Vagina (tissue), 2 donors: ENCODE measurements at places on chromosomes 5 and 9.

DNA sequence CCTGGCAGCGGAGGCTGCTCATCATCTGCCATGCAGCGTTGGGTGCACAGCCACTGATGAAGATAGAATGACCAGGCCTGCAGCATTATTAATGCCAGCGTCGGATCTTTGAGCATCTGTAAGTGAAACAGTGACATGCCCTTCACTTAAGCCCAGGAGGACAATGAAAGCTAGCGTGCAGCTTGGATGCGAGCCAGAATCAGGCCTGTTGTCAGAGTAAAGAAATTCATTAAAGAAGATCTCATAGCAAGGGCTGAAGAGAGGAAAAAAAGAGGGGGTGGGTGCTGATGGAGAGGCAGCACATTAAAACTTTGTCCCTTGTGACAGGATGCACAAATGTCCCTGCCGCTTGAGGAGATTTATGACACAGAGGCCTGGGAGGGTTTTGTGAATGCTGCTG, 186.1 kb upstream of the MAST4 start:
- no peak for DNase-seq

DNA sequence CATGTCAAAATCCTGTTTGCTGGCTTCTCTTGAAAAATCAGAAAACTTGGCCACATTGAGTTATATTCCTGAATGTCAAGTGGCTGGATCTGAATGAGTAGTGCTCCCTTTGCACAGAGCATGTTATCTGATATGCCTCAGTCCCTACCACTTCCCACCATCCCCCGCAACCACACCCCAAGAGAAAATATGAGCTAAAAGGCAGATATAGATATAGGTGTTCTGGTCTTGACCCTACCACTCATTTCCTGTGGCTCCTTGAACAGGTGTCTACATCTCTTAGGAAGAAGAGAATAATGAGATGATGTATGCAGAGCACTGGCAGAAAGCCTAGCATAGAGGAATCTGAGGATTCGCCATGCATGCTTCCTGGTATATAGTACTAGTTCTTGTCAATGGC, 6.6 kb upstream of the CYSTM1 start:
- DNase-seq = no peak

GRCh38 chr9:32069169-32069813, 315.2 kb upstream of the ACO1 start:
- no peak for DNase-seq

DNA sequence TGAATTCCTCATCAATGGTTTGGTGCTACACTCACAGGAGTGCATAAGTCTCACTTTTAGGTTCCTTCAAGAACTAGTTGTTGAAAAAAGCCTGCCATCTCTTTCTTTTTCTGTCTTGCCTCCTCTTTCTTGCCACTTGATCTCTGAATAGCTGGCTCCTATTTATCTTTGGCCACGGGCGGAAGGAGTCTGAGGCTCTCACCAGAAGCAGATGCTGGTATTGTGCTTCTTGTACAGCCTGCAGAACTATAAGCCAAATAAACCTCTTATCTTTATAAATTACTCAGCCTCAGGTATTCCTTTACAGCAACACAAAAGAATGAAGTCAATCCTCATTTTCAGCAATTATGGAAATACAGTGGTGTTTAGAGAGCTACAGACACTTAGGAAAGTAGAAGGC, 247.1 kb upstream of the PRR16 start:
- DNase-seq = no peak

DNA sequence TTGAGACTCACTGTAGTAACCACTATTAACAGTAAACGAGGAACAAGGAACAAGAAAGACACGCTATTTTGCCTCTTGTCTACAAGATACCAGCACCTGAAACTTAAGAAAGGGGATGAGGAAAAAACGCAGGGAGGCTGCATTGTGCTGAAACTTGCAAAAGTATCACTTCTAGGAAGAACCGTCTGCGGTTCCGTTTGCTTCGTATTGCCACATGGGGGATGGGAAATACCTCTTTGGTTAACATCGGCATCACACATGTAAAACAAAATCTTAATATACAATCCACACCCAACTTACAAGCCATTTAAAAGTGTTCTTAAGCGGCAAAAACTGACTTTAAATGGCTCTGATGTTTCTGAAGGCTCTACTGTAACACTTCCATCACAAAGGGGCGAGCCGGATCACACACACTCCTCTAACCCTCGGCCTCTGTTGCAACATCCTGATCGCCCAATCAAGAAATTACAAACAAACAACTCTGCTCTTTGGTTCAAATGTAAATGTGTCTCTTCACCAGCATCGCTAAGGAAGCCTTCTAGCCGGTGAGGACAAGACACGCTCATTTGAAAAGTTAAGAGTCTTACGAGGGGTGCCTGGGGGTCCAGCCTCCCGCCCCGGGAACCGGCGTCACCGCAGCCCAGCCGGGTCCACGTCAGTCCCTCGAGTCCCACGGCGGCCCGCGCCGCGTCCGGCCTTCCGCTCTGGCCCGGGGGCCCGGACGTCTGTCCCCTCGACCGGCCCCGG, 621 bp downstream of the SEC16A start:
- DNase-seq = no peak

GRCh38 chr9:76198336-76198735, 195.9 kb downstream of the RFK start:
- no peak for DNase-seq

DNA sequence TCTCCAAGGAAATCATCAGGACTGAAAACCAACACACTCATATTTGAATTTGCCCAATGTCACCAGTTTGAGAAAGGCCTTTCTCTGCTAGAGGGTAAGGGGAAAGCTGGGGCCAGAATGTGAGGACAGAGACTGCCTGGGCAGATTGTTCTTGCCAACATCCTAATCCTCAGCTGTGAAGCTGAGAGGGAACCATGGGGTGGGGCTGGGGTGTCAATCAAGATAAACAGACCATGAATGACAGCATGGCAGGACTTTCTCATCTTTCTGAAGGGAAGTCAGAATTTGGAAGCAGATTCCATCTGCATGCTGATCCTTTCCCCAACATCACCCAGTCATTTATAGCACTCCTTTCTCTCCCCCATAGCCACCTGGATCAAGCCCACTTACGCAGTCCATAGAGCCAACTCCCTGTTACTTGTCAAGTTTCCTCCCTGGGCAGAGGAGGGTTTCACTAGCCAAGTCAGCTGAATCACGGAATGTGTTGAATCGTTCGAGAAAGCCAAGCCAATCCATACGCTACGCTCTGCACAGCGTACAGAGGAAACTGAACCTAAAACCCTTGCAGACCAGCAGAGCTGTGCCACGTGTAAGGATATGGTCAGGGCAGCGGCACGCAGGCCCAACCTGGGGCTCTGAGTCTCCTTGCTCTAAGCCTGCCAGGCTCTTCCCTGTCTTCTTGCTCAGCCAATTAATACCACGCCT, 14.9 kb downstream of the GLDC start:
- DNase-seq = no peak

DNA sequence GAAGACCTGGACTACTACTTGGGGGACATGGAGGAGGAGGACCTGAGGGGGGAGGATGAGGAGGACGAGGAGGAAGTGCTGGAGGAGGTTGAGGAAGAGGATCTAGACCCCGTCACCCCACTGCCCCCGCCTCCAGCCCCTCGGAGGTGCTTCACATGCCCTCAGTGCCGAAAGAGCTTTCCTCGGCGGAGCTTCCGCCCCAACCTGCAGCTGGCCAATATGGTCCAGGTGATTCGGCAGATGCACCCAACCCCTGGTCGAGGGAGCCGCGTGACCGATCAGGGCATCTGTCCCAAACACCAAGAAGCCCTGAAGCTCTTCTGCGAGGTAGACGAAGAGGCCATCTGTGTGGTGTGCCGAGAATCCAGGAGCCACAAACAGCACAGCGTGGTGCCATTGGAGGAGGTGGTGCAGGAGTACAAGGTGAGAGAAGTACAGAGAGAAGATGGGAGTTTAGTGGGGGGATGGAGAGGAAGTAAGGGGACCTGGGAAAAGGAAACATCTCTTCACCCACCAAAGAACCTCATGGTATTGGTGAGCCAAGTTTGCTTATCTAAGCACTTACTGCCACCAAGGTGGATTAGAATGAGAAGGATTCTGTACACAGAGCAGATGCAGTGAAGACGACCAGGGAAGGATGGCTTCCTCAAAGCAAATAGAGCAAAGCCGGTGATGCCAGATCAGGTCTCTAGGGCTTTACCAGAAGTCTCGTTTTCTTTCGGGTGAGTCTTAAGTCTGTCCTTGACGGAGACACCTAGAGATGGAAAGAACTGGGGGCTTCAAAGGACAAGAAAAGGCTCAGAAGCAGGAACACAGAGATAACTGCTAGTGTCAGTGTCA, 1.5 kb downstream of the TRIM41 start:
- DNase-seq = no peak

GRCh38 chr5:96871686-96872085, 4.6 kb upstream of the ERAP2 start:
- DNase-seq = no peak

DNA sequence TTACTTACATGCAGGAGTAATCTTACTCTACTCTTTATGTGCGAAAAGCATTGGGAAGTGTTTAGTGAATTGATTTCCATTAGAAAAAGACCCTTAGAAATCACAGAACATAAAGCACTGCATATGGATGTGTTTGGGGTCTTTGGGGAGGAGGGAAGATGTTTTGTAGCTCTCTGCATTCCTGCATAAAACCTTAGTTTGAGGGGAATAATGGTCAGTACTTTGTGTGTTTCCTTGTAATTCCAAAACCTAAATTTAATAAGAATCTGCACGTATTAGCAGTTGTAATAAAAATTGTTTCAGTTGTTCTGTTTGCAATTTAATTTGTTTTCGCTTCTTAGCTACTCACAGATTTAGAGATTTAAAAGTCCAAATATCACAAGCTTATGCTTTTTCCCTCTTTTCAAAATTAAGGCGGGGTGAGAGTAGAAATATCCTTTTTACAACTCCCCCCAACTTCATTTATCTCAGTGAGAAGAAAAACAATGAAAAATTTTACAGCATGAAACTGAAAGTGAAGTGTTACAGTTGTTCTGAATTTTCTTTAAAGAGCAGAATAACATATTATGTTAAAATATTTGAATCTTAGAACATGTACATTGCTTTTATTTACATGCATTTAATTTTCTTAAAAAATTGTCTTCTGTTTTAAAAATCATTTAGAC, 143.8 kb downstream of the SMARCA2 start:
- DNase-seq = no peak

DNA sequence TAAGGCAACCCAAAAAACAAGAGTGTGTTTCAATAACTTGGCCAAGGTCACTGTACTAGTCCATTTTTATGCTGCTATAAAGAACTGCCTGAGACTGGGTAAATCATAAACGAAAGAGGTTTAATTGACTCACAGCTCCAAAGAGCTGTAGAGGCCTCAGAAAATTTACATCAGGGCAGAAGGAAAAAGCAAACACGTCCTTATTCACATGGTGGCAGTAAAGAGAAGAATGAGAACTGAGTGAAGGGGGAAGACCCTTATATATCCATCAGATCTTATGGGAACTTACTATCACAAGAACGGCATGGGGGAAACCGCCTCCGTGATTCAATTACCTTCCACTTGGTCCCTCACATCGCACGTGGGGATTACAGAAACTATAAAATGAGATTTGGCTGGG, 64.3 kb upstream of the CAMK4 start:
- no peak for DNase-seq

GRCh38 chr9:108133101-108133500, 643.5 kb upstream of the KLF4 start:
- no peak for DNase-seq

GRCh38 chr5:154461531-154461930, 15.7 kb downstream of the SAP30L start:
- DNase-seq = no peak

- no peak for DNase-seq
These were observed 18.8 kb downstream of the RAPGEF1 start for GRCh38 chr9:131721076-131721475.

GRCh38 chr5:179820483-179821297, at the start of gene SQSTM1:
Gene SQSTM1 (plus strand): TSS chr5:179820905. CDS start chr5:179820937, 32 bp downstream.
- DNase-seq = no peak

DNA sequence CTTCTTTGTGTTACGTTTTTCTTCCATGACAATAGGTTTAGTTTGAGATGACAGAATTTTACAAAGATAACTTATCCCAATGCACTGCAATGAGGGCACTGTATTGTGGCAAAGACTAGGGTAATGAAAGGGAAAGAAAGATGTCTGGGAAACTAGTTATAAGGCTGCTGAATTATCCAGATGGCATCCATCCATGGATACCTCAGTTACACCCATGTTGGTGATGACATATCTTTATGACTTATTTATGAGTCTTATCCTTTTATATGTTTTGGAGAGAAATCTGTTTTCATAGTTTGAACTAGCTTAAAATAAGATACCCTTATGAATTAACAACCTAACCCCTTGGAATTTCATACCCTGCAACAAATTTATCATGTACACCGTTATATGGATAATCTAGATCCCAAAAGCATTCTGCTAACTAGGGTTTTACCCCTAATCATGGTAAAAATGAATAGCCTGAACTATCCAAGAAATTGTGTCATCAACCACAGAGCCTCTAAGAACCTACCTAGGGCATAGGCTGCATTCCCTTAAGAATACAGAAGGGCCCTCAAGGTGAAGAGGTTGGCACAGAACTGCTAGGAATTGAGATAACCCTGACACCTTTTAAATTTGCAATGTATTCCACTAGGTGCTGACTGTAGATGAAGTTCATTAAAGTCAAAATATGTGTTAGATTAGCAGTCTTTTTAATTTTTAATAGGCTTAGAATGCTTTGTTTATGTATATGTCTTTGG, 49.5 kb upstream of the RORB start:
- DNase-seq = no peak

DNA sequence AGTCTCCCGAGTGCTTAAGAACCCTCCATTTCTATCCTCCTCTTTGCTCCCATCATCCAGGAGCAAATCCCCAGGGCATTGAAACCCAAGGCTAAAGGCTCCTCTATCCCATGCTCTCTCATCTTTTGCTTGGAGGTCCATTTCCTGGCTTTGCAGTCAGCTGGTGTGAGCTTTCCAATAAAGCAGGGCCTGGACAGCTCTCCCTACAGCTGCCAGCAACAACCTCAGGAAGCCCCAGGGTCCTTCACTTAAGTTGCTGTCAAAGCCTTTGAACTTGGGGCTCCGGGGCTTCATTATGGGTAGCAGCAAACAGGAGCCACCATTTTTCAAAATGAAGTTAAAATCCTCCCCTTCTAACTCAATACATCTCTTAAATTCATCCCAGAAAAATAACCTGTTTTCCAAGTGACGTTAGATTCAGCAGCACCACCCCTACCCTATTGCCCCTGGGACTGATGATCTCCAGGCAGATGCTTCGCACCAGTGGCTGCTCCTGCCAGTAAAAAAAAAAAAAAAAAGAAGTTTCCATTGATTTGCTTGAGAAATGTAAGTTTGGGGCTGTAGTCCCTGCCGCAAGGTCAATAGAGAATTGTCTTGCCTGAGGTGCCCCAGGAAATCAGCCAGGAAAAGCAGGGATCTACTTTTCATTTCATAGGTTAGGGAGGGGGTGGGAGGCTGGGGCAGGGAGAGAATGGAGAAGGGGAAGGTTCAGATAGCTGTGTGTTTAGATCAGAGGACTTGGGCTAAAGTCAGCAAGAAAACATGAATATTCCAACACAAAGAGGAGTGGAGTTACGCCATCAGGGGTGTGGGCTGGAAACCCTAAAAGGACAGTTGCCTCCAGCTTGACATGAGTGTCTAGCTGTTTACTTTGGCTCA, 83.8 kb upstream of the IL6ST start:
- DNase-seq = no peak
